GM23338 (cell line): ENCODE measurements at places on chromosomes 12 and 14. TPM values are rescaled to one million over a fixed set of nuclear protein-coding genes. Genes with fewer than 3 reads are reported as not detected.

GRCh38 chr14:30283822-30284446, 275.0 kb upstream of the G2E3 start:
- DNase-seq = peak; percentile 86
- H3K36me3 ChIP-seq = no peaks in the 10 kb centered on the region
- H3K27me3 ChIP-seq = no peaks in the 10 kb centered on the region
- no peaks in the 10 kb centered on the region for H3K4me1 ChIP-seq
- H3K27ac ChIP-seq = no peak overlapping the region

DNA sequence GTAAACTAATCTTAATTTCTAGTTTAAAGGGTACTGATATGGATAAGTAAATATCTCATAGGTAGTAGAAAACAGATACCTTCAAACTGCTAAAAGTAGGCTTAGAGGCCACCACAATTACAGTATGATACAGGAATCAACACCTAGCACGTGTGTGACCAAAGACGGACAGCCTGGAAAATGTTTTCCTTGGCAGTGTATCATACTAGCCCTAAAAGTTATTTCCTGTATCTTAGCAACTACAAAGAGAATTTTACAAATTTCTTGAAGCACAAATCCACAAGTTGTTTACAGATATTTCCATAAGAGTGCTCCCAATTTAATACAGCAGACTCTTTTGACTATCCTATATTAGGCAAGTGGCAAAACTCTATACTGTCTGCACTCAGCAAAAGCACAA, 106.0 kb downstream of the ITPR2 start:
- no peaks in the 10 kb centered on the region for H3K27me3 ChIP-seq
- no peak overlapping the region for H3K27ac ChIP-seq
- no peaks in the 10 kb centered on the region for H3K36me3 ChIP-seq
- peaks cover 20% of the 10 kb centered on the region for H3K4me1 ChIP-seq
- H3K4me3 ChIP-seq = no peak overlapping the region

GRCh38 chr12:66188584-66189485, at the start of gene IRAK3:
Gene IRAK3, plus strand, starts transcription at chr12:66189214. Its CDS starts 86 bp downstream, at chr12:66189300.
- peaks cover 47% of the 10 kb centered on the region for H3K27me3 ChIP-seq
- H3K4me3 ChIP-seq = peak within 1 kb of the TSS; percentile 59
- H3K27ac ChIP-seq = no peak within 1 kb of the TSS
- H3K4me1 ChIP-seq = 0 out of 2 replicates have a peak, but pooled peaks cover 7% of the 10 kb centered on the region
- DNase-seq = peak; percentile 69

- no peak for DNase-seq
- H3K36me3 ChIP-seq = no peaks in the 10 kb centered on the region
- H3K27me3 ChIP-seq = no peaks in the 10 kb centered on the region
- no peak overlapping the region for H3K4me3 ChIP-seq
Observed at GRCh38 chr12:52618866-52619265, 507 bp upstream of the KRT73 start.

DNA sequence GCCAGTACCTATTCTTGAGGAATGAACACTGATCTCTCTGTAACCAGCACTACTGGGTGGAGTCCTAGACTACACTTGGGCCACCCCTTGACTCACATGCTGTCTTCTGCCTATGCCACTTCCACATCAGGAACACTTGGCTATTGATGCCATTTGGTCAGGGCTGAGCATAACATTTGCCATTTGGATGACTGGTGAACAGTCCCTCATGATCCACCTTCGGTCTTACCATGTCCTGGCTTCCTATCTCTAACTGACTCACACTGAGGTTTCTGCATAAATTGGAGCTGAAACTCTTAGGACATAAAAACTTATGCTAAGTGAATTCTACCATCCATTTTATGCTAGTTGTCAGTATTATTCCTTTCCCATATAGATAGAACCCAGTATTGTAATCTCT, 91.7 kb upstream of the PELI2 start:
- H3K27me3 ChIP-seq = no peaks in the 10 kb centered on the region
- H3K27ac ChIP-seq = no peak overlapping the region
- DNase-seq = no peak
- H3K4me1 ChIP-seq = peaks cover 4% of the 10 kb centered on the region; the same call in 1 of the 2 replicates

DNA sequence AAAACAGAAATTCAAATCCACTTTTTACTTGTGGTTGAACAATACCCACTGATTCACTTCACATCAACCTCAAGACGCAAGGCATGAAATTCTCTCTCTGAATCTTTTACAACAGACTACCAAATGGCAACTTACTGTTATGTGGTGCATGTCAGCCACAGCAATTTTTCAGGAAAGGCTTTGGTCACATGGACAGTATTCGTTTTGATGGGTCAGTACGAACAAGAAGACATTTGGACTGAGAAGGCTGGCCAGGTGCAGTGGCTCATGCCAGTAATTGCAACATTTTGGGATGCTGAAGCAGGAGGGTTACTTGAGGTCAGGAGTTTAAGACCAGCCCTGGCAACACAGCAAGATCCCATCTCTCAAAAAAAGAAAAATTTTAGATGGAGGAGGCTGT, 144.0 kb downstream of the SEC23A start:
- H3K4me1 ChIP-seq = no peaks in the 10 kb centered on the region
- no peak for DNase-seq
- no peak overlapping the region for H3K4me3 ChIP-seq
- H3K27ac ChIP-seq = no peak overlapping the region

DNA sequence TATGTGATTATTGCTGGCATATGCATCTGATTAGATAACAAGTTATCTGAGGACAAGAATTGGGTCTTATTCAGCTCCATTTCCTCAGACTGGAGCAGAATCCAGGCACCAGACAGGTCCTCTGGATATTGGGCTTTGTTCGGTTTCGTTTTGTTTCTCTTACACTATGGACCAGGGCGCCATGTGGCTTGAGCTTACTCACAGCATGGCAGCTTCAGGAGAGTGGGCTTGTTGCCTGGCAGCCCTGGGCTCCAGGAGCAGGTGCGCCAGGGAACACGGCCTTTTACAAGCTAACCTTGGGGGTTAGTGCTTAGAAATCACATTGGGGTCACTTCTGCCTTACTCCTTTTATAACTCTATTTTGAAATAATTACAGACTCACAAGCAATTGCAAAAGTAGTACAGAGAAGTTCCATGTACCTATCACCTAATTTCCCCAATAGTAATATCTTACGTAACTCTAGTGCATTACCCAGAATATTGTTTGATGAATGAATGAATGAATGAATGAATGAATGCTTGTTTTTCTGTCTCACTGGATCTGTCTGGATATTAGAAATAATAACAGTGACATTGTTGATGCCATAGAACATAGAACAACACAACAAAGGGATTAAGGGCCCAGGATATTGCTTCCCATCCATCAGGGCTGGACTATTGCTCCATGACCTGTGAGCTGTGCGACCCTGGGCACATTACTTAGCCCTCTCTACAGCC, 39.0 kb downstream of the CMKLR1 start:
- no peak overlapping the region for H3K4me3 ChIP-seq
- no peak for DNase-seq
- H3K36me3 ChIP-seq = no peaks in the 10 kb centered on the region
- H3K27ac ChIP-seq = no peak overlapping the region

- H3K27ac ChIP-seq = no peak overlapping the region
- H3K4me1 ChIP-seq = no peaks in the 10 kb centered on the region
- no peak for DNase-seq
- H3K4me3 ChIP-seq = no peak overlapping the region
- H3K36me3 ChIP-seq = no peaks in the 10 kb centered on the region
- no peaks in the 10 kb centered on the region for H3K27me3 ChIP-seq
Observed at GRCh38 chr14:86852530-86852929, 1140.5 kb downstream of the GALC start.

DNA sequence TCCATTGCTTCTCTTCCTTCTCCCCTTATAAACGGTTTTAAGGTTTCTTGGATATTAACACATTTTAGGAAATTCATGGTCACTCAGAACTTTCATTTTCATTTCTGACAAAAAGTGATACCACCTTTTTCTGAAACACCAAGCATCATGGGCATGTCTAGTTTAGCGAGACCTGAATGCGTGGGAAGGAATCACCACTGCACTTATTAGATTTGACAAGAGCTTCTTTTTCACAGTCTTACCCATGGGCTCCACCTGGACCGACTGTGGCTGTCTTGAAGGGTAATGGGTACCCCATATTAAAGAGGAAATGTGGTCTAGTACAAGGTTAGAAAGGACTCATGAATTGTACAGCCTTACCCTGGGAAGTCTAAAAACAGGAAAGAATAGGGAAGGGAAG, 95.4 kb downstream of the KCNK10 start:
- no peak overlapping the region for H3K4me3 ChIP-seq
- no peak for DNase-seq
- H3K36me3 ChIP-seq = no peaks in the 10 kb centered on the region
- H3K27me3 ChIP-seq = no peaks in the 10 kb centered on the region
- H3K27ac ChIP-seq = no peak overlapping the region

GRCh38 chr14:81298911-81299310, 78.2 kb upstream of the GTF2A1 start:
- 0 out of 2 replicates have a peak, but pooled peaks cover 3% of the 10 kb centered on the region for H3K4me1 ChIP-seq
- no peak overlapping the region for H3K4me3 ChIP-seq
- no peaks in the 10 kb centered on the region for H3K27me3 ChIP-seq
- no peak overlapping the region for H3K27ac ChIP-seq
- DNase-seq = no peak
- H3K36me3 ChIP-seq = no peaks in the 10 kb centered on the region

DNA sequence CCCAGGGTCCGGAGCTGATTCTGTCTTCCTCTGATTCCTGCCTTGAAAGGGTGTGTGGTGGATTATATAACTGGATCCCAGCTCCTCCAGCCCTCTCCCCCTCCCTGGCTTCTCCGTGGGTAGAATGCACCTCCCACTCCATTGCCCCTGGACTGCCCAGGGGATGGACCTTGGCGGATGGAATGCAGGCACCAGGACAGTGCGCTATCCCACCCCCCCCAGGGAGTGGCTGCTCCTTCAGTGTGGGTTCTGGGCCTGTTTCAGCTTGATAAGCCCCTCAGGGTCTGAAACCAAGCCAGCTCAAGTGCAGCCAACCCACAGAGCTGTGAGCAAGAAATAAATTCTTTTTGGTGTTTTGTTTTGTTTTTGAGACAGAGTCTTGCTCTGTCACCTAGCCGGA, 112.4 kb upstream of the TMEM132D start:
- H3K27ac ChIP-seq = no peak overlapping the region
- no peaks in the 10 kb centered on the region; the same call in 1 of the 2 replicates for H3K36me3 ChIP-seq
- DNase-seq = no peak
- H3K4me1 ChIP-seq = no peaks in the 10 kb centered on the region
- H3K4me3 ChIP-seq = no peak overlapping the region
- H3K27me3 ChIP-seq = peaks cover 8% of the 10 kb centered on the region

GRCh38 chr14:34032720-34033119, 81.8 kb upstream of the EGLN3 start:
- H3K4me3 ChIP-seq = no peak overlapping the region
- H3K27me3 ChIP-seq = no peaks in the 10 kb centered on the region
- H3K4me1 ChIP-seq = no peaks in the 10 kb centered on the region
- H3K36me3 ChIP-seq = no peaks in the 10 kb centered on the region
- DNase-seq = no peak

- no peak overlapping the region for H3K4me3 ChIP-seq
- H3K36me3 ChIP-seq = peaks cover 9% of the 10 kb centered on the region
- H3K4me1 ChIP-seq = no peaks in the 10 kb centered on the region
- no peak overlapping the region for H3K27ac ChIP-seq
Observed at GRCh38 chr14:62807636-62808035, 237.6 kb downstream of the KCNH5 start.

- H3K36me3 ChIP-seq = no peaks in the 10 kb centered on the region; the same call in 1 of the 2 replicates
- H3K4me3 ChIP-seq = no peak overlapping the region
- H3K27ac ChIP-seq = no peak overlapping the region
- peaks cover 19% of the 10 kb centered on the region for H3K4me1 ChIP-seq
- DNase-seq = no peak
- H3K27me3 ChIP-seq = no peaks in the 10 kb centered on the region
Observed at GRCh38 chr12:53502983-53503728, 2.1 kb downstream of the TARBP2 start.

GRCh38 chr12:40122842-40123241, 17.0 kb upstream of the SLC2A13 start:
- H3K27ac ChIP-seq = no peak overlapping the region
- no peaks in the 10 kb centered on the region for H3K36me3 ChIP-seq
- DNase-seq = no peak
- H3K4me3 ChIP-seq = no peak overlapping the region

DNA sequence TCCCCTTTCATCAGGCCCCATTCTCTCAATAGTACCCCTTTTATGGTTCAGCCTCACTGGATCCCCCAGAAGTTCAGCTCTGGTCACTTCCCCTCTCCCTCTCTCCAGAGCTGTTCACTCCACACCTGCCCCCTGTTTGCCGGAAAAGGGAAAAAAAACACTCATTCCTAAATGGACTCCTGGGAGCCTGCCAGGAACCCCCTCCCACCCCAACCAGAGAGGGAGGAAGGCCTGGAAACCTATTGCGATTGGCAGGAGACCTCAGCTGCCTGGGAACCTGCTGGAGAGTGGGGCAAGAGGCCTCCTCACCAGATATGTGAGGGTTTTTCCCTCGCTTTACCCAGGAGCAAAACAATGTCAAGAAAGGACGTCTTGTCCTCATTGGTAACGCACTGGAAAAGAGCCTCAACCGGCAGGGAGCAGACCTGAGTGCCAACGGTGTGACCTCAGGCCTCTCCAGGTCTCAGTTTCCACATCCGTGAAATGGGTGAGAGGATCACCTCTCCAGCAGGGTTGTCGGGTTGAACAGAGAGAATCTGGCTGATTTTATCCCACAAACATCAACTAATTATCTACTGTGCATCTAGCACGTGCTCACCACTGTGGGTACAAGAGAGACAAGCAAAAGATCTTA, 4.6 kb downstream of the DTX1 start:
- no peak overlapping the region for H3K27ac ChIP-seq
- no peak overlapping the region for H3K4me3 ChIP-seq
- H3K4me1 ChIP-seq = 0 out of 2 replicates have a peak, but pooled peaks cover 5% of the 10 kb centered on the region
- no peaks in the 10 kb centered on the region for H3K36me3 ChIP-seq
- no peak for DNase-seq

GRCh38 chr12:56645201-56645716, 525 bp downstream of the ATP5F1B start:
- peak overlapping the region; percentile 66 for H3K4me3 ChIP-seq
- no peaks in the 10 kb centered on the region for H3K27me3 ChIP-seq
- H3K27ac ChIP-seq = peak overlapping the region; percentile 21; the same call in 1 of the 2 replicates

- no peak for DNase-seq
- no peaks in the 10 kb centered on the region for H3K27me3 ChIP-seq
- H3K4me1 ChIP-seq = peaks cover 54% of the 10 kb centered on the region
- no peak overlapping the region for H3K27ac ChIP-seq
- H3K36me3 ChIP-seq = no peaks in the 10 kb centered on the region
- no peak overlapping the region for H3K4me3 ChIP-seq
Observed at GRCh38 chr14:64725261-64725815, 21.1 kb downstream of the PLEKHG3 start.

DNA sequence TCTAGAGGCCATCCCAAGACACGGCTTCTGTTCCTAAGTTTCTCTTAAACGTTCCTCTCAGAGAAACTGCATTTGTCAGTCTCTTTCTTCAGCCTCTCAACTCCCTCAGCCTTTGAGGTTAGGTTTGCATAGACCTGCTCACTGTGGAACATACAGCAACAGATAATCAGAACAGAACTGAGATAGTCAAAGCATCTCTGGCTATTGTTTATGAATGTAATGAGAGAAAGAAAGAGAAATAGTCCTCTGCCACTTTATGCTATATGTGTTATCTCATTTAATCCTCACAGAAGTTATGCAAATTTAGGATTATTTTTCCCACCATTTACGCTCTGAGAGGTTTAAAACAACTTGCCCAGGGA, 190.6 kb downstream of the PHLDA1 start:
- no peaks in the 10 kb centered on the region for H3K36me3 ChIP-seq
- DNase-seq = no peak
- H3K27me3 ChIP-seq = no peaks in the 10 kb centered on the region
- H3K27ac ChIP-seq = no peak overlapping the region

GRCh38 chr14:89251061-89251460, 166.0 kb downstream of the FOXN3 start:
- H3K27me3 ChIP-seq = no peaks in the 10 kb centered on the region
- no peak overlapping the region for H3K27ac ChIP-seq
- no peak overlapping the region for H3K4me3 ChIP-seq
- DNase-seq = peak; percentile 52

LLPH gene
- 7.1 and 10.7 TPM in 2 replicates for total RNA-seq

CEBPE gene
- not detected in 2 replicates for total RNA-seq

MED13L gene
- 73.6 and 90.7 TPM in 2 replicates for total RNA-seq

PIWIL1 gene
- total RNA-seq = not detected in 2 replicates

LAG3 gene
- 1.0 and 4.7 TPM in 2 replicates for total RNA-seq
